ENCODE measurements at places on chromosomes 6 and 20.
A peak's percentile ranks its signal among the peaks of the same experiment; 100 is the strongest.

DNA sequence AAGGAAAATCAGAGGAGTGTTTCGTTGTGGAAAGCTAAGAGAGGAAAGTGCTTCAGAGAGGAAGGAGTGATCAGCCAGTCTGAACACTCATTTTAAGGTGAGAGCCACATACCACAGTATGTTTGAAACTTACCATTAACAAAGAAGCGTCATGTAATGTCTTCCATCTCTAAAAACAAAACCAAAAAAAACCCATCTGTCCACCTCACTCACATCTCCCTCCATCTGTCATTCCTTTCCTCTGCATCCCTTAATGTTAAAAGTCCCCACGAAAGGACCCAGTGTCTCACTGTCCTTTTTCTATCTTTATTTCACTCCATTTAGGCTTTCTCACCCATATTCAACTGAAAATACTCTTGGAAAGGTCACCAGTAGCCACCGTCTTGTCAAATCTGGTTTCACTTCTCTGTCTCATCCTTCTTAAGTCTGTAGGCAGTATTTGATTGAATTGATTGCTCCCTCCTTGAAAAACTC lies 59.4 kb upstream of the GNRH2 start:
- no peak for DNase-seq

- no peak for DNase-seq
Measured at GRCh38 chr6:119294984-119295383, 54.6 kb downstream of the MAN1A1 start.

DNA sequence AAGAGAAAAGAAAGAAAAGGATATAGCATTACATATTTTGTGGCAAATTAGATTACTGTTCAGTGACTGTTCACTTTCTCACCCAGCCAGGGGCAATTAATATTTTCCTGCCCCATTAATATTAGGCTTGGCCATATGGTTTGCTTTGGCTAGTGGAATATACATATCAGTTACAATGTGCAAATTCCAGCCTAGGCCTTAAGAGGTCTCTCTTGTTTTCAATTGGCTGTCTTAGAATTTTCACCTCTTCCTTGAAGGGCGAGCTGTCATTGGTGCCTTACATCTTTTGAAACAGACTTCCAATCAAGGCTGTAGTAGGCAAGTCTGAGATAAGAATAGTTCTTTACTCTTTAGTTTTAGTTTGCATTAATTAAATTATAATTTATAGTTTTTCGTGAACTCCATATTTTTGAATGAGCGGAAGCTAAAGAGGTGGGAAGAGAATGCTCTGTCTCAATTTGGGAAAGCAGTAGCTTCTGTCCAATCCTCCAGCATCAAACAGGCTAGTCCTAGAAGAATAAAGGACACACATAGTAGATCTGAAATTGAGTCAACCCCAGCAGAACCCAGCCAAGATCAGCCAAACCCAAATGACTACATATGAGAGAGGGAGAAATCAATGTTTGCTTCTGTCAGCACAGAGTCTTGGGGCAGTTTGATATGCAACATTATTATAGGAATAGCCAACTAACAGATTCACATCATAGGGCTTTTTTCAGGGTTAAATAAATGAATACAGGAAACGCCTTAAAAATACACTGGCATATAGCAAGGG lies 6.3 kb upstream of the CSNK2A1 start:
- DNase-seq, result no peak

DNA sequence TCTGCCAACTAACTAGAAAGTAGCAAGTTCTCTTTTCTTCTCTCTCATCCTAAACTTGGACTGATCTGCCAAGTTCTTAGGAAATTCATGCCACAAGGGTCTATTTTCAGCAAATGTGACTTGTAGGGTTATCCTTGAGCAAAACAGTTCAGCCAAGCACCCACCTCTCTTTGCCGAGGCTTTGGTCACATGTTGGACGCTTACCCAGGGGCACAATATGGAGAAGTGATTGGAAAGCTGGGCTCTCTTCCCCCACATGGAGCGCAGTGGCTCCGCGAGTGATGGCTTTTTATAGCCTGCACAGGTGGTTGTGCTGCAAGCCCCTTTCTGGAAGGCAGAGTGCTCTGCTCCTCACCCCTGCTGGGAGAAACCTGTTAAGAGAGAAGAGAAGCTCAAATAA lies 47.7 kb upstream of the FNDC1 start:
- no peak for DNase-seq

DNA sequence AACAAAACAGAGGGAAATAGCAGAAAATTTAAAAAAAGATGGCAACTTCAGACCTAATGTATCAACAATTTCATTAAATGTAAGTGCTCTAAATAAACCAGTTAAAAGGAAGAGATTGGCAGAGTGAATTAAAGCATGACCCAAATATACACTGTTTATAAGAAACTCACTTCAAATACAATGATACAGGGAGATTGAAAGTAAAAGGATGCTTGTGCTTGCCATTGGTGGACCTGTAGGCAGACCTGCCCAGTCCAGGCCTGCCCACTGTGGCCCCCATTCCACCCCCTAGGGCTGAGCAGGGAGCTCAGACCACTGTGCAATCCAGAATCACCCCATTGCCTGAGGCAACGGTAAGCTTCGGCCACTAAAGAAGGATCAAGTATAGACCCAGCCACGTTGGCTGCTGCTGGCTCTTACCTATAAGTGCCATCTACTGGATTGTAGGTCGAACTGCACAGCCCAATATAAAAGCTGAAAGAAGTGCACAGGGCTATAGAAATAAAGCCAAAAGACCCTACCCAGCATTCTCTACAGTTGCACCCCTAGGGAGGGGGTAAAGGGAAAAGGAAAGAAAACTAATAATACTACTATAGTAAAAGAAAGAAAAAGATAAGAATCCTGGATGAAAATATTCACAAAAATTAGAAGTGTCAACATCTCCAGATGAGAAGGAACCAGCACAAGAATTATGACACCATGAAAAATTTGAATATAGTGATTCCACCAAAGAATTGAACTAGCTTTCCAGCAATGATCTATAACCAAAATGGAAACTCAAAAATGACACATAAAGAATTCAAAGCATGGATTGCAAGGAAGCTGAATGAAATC lies 36.1 kb downstream of the PSMB1 start:
- peak; percentile 65 for DNase-seq

Measured in HT1080 (cell line).